ENCODE measurements at places on chromosomes 12 and 14.

DNA sequence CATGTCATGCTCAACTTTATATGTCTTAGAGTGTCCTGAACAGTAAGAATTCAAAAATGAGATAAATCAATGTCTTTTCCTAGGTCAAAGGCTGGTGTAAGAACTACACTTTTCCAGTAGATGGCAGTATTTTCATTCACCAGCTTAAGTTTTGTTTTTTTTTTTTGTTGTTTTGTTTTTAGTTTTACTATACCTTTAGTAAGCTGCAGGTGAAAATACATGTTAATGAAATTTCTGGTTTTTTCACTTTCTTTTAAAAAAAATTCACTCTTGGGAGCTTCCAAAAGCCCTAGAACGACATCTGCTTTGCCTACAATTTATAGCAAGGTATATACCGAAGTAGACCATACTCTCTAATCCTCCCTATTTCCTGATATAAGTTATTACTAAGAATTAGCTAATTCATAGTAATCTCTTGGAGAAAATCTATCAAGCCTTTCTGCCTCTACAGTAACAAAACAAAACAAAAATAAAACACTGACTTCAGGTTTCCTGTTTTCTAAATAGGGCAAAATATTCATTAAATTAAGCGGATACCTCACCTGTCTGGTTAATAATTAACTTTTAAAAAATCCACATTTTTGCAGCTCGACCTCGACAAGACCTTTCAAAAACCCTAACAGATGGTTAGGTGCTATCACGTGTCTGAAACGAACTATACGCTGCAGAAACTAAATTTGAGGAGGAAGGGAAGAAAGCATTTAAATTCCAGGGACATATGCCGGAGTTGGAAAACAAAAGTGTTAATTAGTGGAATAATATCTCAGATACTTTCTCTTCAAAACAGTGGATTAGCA is 2.7 kb upstream of the SAMD4A start:
- no peak for DNase-seq

DNA sequence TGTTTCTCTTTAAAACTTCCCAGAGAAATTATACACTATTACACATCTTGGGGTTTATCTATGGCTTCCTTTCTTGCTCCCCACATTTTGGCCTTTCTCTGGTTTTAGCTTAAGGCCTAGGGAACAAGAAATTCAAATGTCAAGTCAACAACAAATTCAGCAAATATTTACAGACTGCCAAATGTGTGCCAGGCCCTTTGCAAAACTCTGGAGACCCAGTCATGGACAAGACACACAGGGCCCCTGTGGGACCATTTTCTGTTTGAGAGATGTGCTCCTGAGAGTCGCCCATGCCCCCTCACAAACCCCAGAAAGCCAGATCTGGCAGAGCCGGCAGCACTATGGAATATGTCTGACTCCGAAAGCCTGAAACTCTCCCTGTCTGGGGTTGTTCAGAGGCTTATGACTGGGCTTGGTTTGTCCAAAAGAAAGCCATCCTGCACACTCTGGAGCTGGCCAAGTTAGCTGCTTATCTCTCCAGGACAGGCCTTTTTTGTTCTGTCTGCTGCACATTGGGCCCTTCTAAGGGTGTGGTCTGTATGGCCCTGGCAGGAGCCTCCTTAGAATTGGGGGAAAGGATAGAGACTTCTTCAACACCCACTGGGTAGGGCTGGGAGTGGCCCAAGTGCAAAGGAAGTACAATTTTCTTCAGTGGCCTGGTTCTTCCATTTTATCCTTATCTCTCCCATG is 1.1 kb upstream of the KRT3 start:
- no peak for DNase-seq

DNA sequence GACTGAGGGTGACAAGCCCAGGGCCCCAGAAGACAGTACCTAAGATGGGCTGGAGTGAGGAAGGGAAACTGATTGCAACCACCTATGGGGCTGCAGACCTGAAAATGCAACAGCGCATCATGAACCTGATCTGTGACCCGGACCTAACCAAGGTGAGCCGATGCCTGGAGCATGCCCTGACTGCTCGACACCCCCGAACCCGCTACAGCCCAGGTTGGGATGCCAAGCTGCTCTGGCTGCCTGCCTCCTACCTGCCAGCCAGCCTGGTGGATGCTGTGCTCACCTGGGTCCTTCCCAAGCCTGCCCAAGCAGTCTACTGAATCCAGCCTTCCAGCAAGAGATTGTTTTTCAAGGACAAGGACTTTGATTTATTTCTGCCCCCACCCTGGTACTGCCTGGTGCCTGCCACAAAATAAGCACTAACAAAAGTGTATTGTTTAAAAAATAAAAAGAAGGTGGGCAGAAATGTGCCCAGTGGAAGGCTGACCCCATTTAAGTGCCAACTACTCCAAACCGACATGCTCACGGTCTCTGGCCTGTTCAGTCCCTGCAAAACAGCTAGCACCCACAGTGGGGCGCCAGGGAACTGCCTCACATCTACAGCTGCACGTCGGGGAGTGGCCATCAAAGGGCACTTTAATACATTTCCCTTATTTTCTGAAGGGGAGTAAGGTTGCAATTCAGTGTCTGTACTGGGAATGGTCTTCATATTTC is 4.2 kb downstream of the RDH5 start:
- peak; percentile 86 for DNase-seq

DNA sequence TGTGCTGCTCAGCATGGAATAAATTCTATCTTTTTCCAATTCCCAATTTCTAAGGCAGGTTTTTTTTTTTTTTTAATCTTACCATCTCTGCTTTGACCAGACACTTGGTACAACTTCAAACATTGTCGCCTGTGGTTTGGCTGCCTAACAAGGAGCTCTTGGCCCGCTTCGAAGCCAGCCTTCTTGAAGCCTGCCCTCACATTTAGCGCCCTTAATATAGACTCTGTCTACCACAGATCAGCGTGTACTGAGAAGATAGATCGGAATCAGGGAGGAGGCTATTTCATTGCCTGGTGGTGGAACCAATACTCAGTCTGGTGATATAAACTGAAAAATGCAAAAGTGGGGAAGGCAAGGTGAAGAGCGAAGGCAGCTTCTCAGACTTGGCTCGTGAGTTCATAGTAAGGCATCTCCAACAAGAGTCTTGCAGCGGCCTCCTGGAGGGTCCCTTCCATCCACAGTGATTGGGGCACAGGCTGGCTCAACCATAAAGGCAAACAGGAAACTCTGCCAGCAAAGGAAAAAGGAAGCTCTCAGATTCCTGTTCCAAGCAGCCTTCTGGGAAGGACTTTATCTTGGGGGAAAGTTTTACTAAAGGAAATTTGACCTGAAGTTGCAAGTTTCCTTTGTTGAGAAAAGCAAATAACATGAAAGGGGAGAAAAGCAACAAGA is 103.2 kb upstream of the BCL2L14 start:
- DNase-seq, result no peak

DNA sequence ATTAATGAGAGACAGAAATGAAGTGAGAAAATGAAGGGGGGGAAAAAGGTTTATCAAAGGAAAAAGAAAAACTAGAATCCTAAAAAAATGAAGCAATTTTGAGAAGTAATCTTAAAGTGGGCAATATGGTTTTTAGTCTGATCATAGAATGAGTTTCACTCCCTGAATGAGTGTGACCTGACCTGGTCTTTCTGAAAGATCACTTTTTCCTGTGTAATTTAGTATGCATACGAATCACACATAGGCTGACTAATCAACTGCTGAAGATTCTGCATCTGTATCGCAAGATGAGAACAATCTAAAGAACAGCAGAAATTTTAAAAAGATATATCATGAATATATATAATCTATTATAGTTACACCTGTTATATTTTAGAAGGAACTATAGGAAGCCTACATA is 11.3 kb downstream of the GNPTAB start:
- DNase-seq, result no peak

- DNase-seq, result no peak
Observed at GRCh38 chr14:31933716-31934115, 143.4 kb upstream of the ARHGAP5 start.

DNA sequence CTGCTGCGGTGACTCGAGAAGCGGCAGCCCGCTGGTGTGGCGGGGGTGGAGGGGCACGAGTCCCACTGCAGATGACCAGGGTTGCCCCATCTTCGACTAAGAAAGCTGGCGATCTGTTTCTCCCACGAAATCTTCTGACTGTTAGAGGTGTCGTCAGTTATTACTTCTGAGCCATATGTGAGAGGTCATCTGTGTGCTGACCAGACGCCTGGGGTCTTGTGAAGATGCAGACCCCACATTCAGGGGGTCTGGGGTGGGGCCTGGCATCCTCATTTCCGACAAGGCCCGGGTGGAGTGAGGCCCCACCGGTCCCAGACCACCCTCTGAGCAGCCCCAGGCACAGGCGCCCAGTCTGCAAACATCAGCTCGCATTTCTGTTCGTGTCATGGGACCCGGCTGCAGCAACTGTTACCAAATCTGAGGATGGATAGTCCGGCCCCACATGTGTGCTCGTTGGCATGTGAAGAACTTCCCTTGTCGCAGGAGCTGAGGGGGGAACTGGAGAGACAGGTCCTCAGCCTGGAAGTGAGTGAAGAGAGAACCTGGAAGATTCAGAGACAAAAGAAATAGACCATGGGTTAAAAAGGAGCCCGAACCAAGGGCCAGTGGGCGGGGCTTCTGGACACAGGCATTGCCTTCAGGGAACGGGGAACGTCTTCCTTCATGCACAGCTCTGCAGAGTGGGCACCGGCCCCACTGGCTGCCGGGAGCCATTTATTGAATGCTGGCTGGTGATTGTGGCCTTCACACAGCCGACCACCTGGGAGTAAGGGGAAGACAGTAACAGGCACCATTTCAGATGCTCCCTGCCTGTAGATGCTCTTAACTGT is 135.2 kb downstream of the ADGRD1 start:
- DNase-seq, result no peak

- no peak for DNase-seq
Observed at GRCh38 chr14:81485372-81485771, 48.3 kb downstream of the SEL1L start.

GRCh38 chr14:94481468-94482131 is 5.6 kb upstream of the SERPINA9 start:
- DNase-seq, result no peak

- DNase-seq, result no peak
Observed at GRCh38 chr14:94823556-94824341, 53.8 kb upstream of the GSC start.

DNA sequence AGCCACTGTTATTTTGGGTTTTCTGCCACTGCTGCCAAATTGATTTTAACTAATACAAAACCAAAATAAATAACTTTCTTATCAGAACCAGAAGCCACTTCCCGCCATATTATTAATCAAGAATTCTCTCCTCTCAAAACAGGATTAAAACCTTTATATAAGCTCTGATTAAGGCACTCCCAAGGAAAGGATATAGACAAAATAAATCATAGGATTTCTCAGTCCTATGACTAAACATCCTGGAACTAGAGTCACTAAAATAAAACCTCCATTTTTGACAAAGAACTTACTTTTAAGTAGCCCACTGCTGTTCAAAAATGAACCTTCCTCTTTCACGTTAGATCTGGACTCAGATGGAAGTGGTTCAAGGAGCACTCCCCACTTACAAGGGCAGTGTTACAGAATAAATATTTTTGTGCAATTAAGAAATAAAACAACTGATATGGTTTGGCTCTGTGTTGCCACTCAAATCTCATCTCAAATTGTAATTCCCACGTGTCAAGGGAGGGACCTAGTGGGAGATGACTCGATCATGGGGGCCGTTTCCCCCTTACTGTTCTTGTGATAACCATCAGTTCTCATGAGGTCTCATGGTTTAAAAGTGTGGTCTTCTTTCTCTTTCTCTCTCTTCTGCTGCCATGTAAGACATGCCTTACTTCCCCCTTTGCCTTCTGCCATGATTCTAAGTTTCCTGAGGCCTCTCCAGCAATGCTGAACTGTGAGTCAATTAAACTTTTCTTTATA is 26.4 kb downstream of the GXYLT1 start:
- no peak for DNase-seq

- no peak for DNase-seq
Observed at GRCh38 chr12:111447571-111448265, 42.0 kb downstream of the SH2B3 start.

- DNase-seq, result no peak
Observed at GRCh38 chr12:112169161-112169872, 44.0 kb downstream of the TRAFD1 start.

DNA sequence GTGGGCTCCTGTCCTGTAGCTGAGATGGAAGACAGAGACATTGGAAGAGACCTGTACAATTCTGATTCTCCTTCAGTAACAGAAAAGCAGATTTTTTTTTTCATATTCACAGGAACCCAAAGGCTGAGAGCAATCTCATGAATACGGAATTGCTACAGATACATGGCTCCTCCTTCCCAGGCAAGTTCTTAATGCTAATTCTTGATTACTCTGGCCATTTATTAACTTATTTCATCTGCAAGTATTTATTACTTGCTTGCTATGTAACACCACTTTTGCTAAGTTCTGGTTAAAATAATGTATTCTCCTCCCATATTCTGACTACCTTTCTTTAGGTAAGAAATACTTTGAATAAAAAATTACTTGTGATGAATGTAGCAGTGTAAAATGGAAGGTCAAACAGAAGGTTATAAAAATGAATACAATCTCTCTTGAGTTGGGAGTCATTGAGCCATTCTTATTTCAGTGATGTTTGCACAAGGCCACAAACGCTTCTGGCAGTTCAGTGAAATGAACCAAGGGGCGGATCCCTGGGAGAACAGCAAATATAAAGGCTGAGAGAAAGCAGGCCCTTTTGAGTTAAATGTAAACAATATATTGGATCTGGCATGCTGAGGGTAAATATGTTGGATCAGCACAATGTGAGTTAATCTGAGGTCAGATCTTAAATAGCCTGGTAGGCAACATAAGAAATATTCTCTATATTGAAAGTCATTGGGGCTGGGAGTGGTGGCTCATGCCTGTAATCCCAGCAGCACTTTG is 37.6 kb downstream of the MUCL1 start:
- no peak for DNase-seq

DNA sequence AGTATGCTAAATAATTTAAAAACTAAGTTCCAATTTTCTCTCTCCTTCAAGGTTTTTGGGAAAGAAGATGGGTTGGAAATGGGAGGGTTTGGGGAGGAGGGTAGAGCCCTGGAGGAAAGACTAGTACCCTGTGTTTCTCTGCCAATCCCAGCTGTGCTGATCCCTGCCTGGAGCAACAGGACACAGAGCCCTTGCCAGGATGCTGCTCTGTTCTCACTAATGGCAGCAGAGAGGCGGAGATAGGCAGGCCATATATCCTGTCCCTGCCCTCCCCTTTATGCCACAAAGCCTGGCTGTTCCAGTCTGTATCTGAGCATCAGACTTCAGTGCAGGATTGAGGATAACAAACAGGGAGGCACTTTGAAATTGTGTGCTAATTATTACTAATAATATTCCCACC is 99.0 kb downstream of the C12orf75 start:
- no peak for DNase-seq

DNA sequence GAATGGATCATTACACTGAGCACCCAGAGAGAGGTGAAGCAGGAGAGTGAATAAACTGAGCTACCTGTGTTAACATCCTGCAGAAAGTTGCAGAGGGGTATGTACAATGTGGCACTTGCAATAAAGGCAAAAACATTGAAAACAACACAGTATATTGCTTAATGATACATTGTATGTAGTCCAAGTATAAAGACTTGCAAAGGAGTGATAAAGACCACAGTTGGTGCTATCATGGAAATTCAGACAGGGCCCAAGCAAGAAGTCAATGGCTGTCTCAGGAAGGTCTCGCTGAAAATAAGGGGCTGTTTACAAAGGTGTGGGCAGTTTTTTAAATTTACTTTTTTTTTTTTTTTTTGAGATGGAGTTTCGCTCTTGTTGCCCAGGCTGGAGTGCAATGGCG is 10.0 kb downstream of the TMEM120B start:
- DNase-seq, result no peak

- no peak for DNase-seq
Observed at GRCh38 chr12:54385251-54385914, 850 bp upstream of the ZNF385A start.

Data from kidney (tissue), 22 donors.